ENCODE measurements at places on chromosomes 3 and 15. TPM values are rescaled to one million over a fixed set of nuclear protein-coding genes. Genes with fewer than 3 reads are reported as not detected.

GRCh38 chr15:60660290-60661051 is 181.5 kb upstream of the ICE2 start:
- peak; percentile 49 for DNase-seq

DNA sequence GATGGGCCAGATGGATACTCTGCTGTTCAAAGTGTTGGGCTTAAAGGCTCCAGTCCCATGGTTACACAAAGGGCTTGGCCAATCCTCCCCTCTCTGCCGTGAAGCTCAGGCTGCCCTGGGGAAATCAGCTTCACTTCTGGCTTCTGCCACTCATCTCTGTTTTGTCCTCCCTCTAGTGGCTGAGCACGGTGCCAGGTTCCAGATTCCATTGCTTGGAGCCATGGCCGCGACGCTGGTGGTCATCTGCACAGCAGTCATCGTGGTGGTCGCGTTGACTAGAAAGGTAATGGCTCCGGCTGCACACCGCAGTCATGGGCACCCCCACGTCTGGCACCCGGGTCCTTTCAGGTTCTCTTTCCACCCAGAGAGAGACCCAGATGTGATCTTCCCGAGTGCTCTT is 5.6 kb downstream of the TIGIT start:
- no peak for DNase-seq

DNA sequence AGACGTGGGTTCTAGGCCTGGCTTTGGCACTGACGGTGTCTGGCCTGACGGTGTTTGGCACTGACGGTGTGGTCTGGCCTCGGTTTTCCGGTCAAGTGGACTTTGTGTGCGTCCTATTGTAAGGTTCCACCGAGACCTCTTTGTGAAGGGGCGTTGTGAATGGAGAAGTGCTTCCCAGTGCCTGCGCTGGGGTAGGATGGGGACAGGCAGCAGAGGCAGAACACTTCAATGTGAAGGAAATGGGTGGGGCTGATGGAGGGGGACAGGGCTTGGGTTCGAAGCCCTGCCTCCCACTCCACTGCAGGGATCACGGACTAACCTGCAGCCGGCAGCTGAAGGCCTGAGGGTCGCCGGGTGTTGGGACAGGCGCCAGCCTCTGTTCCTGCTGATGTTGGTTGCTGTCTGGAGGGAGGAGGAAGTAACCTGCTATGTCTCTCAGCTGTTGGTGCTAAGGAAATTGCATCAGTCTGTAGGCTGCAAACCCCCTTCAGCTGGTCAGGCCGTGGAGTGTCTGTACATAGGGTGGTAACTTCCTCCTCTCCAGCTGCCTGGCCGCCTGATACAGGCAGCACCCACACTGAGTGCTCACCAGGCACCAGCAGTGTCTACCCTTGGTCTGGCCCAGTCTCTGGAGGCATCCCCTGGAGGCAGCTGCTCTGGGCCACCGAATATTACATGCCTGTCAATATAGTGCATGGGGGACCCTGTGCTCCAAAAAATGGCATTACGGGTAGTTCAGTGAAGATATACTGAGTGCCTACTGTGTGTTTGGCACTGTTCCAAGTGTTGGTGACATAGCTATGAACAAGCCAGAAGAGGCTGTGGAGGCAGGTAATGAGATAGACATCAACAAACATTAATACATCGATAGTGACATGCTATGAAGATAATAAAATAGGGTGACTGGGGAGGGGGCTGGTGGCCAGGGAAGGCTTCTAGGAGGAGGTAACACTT is 1.1 kb downstream of the TM6SF1 start:
- DNase-seq = peak; percentile 43

DNA sequence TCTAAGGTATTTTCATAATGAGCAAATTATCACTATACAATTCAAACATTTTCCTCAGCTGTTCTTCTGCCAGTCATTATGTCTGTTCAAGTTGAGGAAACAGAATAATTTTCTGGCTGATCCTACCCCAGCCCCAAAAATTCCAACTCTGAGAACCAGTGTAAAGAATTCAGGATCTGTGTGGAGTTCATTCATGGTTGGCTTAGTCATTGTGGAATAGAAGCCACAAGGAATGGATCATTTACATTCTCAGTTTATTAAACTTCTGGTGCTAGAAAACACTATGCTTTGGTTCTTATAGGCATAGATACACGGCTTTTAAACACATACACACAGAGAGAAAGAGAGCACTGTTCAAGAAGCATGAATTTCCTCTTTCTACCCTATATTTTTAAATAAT is 134.6 kb downstream of the CMSS1 start:
- DNase-seq = no peak

DNA sequence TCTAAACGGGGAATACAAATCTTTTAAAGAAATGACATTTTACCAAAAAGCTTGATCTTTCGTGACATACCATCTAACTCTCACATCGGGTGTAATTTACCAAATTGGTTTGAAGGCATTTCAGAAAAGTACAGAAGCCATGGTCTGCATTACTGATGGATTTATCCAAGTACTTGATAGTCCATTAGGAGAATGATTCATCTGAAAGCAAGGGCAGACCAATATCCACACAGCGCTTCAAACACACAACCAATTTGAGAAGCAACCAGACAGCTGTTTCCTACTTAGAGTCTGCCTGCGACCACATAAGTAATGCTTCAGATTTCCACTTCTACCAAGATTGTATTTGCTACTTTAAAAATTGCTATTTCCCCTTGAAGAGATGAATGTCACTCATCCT is 697.6 kb upstream of the ALCAM start:
- DNase-seq = no peak

- DNase-seq = no peak
Observed at GRCh38 chr3:158111861-158112260, 2.0 kb downstream of the RSRC1 start.

DNA sequence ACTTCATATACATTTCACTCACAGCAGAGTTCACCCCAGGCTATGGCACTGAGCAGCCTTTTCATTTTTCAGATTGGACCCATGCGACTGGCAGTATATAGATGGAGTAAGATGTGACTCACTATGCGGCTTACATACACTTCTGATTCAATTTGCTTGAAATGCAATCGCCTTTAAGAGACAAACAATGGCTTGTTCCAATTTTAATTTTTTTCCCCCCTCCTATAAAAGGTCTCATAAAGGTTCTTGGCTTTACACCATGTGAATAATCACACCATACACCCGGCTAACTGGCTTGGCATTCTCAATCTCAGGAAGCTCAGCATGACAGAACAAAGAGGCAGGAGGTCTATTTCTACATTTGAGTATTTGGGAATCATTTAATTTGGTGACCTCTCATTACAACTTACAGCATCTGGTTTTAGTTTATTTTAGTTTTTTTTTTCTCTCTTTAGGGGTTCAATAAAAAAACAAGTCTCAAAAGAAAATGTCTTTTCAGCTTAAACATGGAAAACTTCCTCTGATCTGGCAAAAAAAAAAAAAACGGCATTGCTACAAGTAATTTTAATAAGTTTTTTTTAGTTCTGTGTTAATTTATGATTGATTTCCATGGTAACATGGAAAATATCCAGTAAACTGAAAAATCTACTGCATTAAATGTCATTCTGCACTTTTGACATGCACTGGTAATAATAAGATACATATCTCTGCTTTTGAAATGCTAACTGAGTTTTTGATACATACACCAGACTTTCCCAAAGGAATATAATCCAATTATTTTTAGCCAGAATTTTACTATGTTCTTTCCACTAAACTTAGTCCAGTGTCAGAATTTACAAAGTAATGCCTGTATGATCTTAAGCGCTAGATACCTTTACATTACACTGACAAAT is 38.8 kb downstream of the GADL1 start:
- no peak for DNase-seq

DNA sequence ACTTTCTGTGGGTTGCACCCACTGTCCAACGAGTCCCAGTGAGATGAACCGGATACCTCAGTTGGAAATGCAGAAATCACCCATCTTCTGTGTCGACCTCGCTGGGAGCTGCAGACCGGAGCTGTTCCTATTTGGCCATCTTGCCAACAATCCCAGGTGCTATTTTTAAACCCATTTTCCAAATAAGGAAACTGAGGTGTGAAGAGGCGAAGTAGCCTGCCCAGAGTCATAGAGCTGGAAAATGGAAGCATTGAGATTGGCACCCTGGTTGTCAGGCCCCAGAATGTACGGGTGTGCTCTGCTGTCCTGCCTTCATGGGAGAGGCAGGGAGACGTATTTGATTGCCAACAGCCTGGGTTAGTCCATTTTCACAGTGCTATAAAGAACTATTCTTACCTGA is 39.6 kb downstream of the TMEM266 start:
- no peak for DNase-seq

Gene STAC
- 0.15 TPM for total RNA-seq

- no peak for DNase-seq
Observed at GRCh38 chr3:192887701-192888100, 30.0 kb downstream of the MB21D2 start.

Gene GOLGA6L10
- total RNA-seq = 1.3 TPM

DNA sequence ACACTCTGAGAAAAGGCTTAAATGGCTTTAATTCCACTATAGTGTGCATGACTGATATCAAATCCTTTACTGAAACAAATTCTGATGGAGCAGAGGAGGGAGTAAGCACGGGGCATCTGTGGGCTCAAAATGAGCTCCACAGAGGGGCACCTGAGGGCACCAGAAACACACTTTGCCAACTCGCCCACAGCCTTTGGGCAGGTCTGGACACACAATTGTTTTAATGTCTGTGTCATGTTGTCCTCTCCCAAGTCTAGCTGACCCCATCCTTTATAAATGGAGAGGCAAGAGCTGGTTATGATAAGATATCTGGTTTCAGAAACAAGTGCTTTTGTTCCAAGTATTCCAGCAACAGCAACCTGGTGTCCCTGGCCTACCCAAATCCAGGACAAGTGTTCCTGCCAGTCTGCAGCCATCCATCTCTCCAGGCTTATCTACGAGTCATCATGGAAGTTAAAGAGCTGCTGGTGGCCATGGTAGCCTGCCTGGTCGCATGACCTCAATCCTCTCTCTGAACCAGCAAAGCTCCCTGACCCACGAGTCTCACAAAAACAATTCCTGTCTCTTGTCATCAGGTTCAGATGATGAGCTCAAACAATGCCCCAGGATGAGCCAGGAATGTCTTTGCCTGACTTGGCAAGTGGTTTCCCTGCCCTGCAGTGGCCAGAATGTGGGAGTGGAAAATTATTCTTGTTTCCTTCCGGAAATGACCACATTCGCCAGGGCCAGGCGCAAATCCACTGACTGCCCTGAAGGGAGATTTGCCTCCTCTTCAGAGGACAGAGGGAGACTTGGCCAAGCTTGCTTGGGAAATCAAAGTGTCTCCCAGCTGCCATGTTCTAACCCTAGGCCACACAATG is 64.4 kb upstream of the TPM1 start:
- DNase-seq = no peak

- DNase-seq = no peak
Observed at GRCh38 chr3:31242026-31242960, 290.4 kb upstream of the STT3B start.

DNA sequence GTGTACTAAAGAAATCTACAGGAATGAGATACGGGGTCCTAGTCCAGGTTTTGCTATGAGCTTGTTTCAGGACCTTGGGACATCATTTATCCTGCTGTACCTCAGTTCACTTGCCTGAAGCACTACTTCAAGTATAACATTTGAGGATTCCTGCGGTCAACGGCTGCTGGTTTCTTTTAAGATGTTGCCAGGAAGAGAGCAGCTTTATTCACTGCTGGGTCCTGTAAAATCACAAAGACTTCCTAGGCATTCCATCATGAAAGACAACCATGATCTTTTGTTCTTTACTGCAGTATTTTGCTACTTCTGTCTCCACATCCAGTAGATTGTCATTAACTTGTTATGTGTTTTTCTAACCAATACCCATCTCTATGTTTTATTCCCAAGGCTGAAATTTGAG is 61.0 kb upstream of the PYDC2 start:
- no peak for DNase-seq

Measured in heart right ventricle (tissue), 16 donors.